ENCODE measurements at places on chromosomes 13 and 19.

GRCh38 chr19:8610041-8610935 is at the start of gene ADAMTS10:
Gene ADAMTS10 (minus strand): TSS chr19:8610715. CDS start chr19:8605710, 5,005 bp downstream.
- H3K36me3 ChIP-seq: peaks cover 3% of the 10 kb centered on the region
- H3K27ac ChIP-seq: peak within 1 kb of the TSS; percentile 90
- no peak for DNase-seq
- peak within 1 kb of the TSS; percentile 90 for H3K4me3 ChIP-seq

GRCh38 chr19:19262190-19263057 is 10.7 kb downstream of the TM6SF2 start:
- H3K27me3 ChIP-seq: peaks cover 22% of the 10 kb centered on the region
- H3K4me3 ChIP-seq: peak overlapping the region; percentile 54
- H3K4me1 ChIP-seq: peaks cover 8% of the 10 kb centered on the region
- DNase-seq: no peak
- no peak overlapping the region for H3K27ac ChIP-seq
- H3K36me3 ChIP-seq: no peaks in the 10 kb centered on the region

DNA sequence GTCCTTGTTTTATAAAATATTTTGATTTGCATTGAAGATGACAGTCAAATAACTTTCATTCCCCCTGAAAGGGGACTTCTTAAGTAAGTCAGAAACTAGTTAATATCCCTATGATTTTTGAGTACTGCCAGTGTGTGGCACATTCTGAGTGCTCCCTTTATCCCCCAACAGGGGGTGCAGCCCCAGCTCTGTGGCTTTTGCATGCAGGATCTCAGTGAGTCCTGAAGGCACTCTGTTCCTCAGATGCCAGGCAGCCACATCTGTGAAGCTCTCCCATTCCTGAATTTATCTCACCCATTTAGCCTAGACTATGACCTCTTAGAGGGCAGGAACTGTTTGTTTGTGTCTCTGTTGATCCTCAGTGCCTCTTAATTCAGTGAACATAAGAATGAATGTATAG is 123.1 kb downstream of the CDK8 start:
- DNase-seq: no peak
- no peaks in the 10 kb centered on the region for H3K4me1 ChIP-seq
- H3K36me3 ChIP-seq: peaks cover 4% of the 10 kb centered on the region
- no peaks in the 10 kb centered on the region for H3K27me3 ChIP-seq

- H3K27me3 ChIP-seq: peaks cover 2% of the 10 kb centered on the region
- H3K36me3 ChIP-seq: no peaks in the 10 kb centered on the region
- no peaks in the 10 kb centered on the region for H3K4me1 ChIP-seq
- no peak overlapping the region for H3K27ac ChIP-seq
- no peak overlapping the region for H3K4me3 ChIP-seq
Observed at GRCh38 chr19:32313569-32314265, 31.7 kb upstream of the ZNF507 start.

- DNase-seq: no peak
- no peak overlapping the region for H3K4me3 ChIP-seq
- no peaks in the 10 kb centered on the region for H3K36me3 ChIP-seq
- H3K4me1 ChIP-seq: no peaks in the 10 kb centered on the region
- no peaks in the 10 kb centered on the region for H3K27me3 ChIP-seq
Observed at GRCh38 chr19:32196690-32197420, 148.6 kb upstream of the ZNF507 start.

GRCh38 chr19:55015126-55015525 is 22.9 kb downstream of the GP6 start:
- H3K4me3 ChIP-seq: no peak overlapping the region
- H3K27me3 ChIP-seq: no peaks in the 10 kb centered on the region
- no peak overlapping the region for H3K27ac ChIP-seq
- peaks cover 13% of the 10 kb centered on the region for H3K4me1 ChIP-seq
- DNase-seq: no peak

- no peak for DNase-seq
- H3K4me3 ChIP-seq: no peak overlapping the region
- no peak overlapping the region for H3K27ac ChIP-seq
- H3K27me3 ChIP-seq: no peaks in the 10 kb centered on the region
- no peaks in the 10 kb centered on the region for H3K36me3 ChIP-seq
Observed at GRCh38 chr13:41137241-41137640, 4.6 kb upstream of the KBTBD6 start.

DNA sequence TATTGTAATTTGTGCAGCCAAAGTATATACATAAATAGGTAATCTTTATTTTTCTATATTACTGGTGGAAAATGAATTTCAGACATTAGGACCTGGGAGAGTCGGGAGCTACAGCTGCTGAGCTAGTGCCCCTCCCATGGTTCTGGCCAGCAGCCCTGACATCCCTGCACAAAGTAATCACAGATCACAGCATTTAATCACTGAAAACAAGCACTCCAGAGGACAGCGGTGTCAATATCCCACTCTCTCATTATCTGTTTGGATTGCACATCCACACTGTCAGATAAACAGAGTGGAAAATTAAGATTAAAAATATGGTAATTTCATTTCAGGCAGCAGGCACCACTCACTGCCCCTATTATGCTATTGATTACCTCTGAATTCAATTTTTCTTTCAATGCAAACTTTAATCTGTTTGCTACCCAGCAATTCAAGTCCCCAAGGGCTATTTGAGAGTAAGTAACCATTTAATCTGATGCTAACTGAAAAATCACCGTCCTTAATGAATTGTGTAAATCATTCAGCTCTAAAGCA is 254.1 kb upstream of the SOX21 start:
- no peak overlapping the region for H3K4me3 ChIP-seq
- H3K27me3 ChIP-seq: peaks cover 69% of the 10 kb centered on the region
- no peaks in the 10 kb centered on the region for H3K36me3 ChIP-seq
- no peak for DNase-seq
- peaks cover 6% of the 10 kb centered on the region for H3K4me1 ChIP-seq

DNA sequence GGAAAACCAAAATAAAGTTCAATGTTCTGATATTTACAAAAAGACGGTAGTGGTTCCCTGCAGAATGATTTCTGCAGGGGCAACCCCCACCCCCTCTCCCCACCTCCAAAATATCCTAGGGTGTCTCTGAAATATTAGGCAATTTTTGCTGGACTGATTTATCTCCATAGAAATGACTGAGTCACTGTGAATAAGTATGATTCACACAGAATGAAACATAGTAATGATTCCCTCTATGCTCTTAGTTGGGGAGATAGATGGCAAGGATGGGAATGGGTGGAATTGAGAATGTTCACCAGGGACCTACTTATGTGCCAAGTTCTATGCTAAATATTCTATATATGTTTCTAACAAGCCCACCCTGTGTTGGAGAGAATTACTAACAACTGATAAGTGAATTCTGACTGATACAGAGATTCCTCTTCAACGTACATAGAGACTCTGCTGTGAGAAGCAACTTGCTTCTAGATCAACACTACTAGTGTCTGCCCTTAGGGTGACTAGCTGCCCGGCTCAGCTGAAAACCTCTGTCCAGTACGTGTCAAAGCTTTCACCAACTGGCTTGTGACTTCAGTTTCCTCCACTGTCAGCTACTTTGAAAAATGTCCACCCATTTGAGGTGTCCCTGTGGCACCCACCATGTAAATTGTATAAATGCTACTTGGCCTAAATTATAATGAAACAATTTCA is 38.4 kb upstream of the RAP2A start:
- peaks cover 15% of the 10 kb centered on the region for H3K4me1 ChIP-seq
- H3K36me3 ChIP-seq: peaks cover 4% of the 10 kb centered on the region
- H3K27me3 ChIP-seq: no peaks in the 10 kb centered on the region
- H3K27ac ChIP-seq: no peak overlapping the region

DNA sequence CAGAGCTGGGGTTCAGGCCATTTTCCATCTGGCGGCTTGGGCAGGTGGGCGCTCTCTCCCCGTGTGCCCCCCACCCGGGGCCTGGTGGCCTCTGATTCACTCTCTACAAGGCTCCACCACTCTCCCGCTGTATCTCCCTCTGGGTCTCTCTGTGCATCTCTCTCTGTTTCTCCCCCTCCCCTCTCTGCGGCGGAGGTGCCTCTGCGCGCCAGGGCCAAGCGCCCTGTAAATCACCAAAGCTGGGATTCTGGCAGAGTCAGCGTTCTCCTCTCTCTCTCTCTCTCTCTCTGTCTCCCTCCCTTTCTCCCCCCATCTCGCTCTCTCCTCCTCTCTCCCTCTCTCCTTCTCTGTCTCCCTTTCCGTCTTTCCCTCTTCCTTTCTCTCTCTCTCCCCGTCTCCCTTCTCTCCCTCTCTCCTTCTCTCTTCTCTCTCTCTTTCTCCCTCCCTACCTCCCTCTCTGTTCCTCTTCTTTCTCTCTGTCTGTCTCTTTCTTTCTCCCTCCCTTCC is 3.9 kb downstream of the NFIC start:
- no peaks in the 10 kb centered on the region for H3K27me3 ChIP-seq
- peak overlapping the region; percentile 77 for H3K27ac ChIP-seq
- H3K4me3 ChIP-seq: peak overlapping the region; percentile 72
- H3K36me3 ChIP-seq: peaks cover 4% of the 10 kb centered on the region

DNA sequence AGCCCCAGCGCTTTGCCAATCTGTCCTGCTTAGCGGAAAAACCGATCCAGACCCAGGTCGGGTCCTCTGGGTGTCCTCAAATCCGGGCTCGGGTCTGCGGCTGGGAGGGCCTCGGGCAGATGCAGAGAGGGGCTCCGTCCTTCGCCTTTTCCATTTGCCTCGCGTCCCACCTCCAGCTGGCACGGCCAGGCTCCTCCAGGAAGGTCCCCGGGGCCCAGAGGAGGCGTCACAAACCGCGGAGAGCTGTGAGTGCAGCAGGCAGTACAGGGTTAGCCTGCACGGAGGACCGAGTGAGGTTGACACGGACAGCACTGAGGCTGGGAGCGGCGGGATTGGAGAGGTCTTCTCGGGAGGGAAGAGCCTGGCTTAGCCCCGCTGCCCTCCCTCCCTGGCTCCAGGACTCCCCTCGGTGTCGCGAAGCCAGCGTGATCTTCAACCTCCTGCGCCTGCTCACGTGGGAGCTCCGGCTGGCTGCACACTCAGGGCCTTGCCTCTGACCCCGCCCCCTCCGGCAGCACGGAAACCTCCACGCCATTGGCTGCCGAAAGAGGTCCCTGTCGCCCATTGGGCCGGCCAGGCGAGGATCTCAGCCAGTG is 2.8 kb upstream of the IFNL2 start:
- H3K4me3 ChIP-seq: no peak overlapping the region
- no peaks in the 10 kb centered on the region for H3K4me1 ChIP-seq
- DNase-seq: no peak

DNA sequence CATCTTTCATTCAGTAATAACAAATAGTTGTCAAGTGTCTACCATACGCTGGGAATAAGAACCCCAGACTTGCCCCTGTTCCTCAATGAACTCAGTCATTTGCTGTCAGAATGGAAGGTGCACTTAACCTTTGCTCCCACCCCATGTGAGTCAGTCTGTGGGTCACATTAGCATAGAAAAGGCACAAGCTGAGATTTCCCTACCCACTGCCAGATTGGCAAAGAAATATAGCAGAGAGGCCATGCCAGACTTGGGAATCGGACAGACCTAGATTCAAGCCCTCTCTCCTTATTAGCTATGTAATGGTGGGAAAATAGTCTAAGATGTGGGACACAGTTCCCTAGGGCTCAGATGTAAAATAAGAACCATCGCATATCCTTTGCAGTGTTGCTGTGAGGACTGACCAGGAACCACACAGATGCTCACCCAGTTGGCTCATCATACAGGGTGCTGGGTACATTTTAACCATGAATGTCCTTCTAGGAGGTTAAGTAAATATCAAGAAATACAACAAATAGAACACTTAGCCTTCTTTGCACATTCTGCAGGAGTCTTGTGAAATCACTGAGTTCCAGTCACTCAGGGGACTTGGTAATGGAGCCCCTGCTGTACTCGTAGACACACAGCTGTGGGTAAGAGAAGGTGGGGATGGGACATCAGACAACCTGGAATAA is 218.2 kb downstream of the FGF14 start:
- no peak overlapping the region for H3K4me3 ChIP-seq

- H3K27ac ChIP-seq: no peak overlapping the region
- H3K4me3 ChIP-seq: no peak overlapping the region
- peaks cover 7% of the 10 kb centered on the region for H3K4me1 ChIP-seq
- no peak for DNase-seq
- no peaks in the 10 kb centered on the region for H3K36me3 ChIP-seq
Observed at GRCh38 chr13:72537395-72537780, 190.0 kb downstream of the MZT1 start.

GRCh38 chr13:109999659-110000533 is 213.5 kb upstream of the IRS2 start:
- no peaks in the 10 kb centered on the region for H3K36me3 ChIP-seq
- DNase-seq: no peak

DNA sequence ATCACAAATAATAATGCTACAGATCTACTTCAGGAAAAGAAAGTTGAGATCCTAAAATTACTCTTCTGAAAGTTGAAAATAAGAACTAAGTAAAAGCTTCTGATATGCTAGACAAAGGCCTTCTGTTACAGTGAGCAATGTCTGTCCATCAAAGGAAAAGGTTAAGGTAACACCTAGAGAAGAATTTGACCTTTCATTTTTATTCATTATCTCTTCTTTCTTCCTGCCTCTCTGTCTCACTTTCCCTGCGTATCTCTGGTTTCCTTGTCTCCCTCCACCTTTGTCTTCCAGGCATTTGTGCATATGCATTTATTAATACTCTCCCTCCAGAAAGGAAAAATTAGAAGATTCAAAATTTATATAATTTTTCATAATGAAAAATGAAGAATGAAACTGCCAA is 49.0 kb downstream of the ZAR1L start:
- peaks cover 29% of the 10 kb centered on the region for H3K36me3 ChIP-seq
- no peak overlapping the region for H3K4me3 ChIP-seq
- H3K27me3 ChIP-seq: no peaks in the 10 kb centered on the region
- DNase-seq: no peak
- peaks cover 26% of the 10 kb centered on the region for H3K4me1 ChIP-seq

- no peak overlapping the region for H3K4me3 ChIP-seq
- DNase-seq: no peak
- peaks cover 9% of the 10 kb centered on the region for H3K4me1 ChIP-seq
- no peak overlapping the region for H3K27ac ChIP-seq
- no peaks in the 10 kb centered on the region for H3K27me3 ChIP-seq
- no peaks in the 10 kb centered on the region for H3K36me3 ChIP-seq
Observed at GRCh38 chr13:44790289-44790688, 199.0 kb downstream of the NUFIP1 start.

- H3K4me1 ChIP-seq: peaks cover 11% of the 10 kb centered on the region
- no peak for DNase-seq
- H3K27me3 ChIP-seq: no peaks in the 10 kb centered on the region
- no peak overlapping the region for H3K4me3 ChIP-seq
- H3K27ac ChIP-seq: peak overlapping the region; percentile 22
- no peaks in the 10 kb centered on the region for H3K36me3 ChIP-seq
Observed at GRCh38 chr13:48741377-48741776, 87.6 kb downstream of the CYSLTR2 start.

DNA sequence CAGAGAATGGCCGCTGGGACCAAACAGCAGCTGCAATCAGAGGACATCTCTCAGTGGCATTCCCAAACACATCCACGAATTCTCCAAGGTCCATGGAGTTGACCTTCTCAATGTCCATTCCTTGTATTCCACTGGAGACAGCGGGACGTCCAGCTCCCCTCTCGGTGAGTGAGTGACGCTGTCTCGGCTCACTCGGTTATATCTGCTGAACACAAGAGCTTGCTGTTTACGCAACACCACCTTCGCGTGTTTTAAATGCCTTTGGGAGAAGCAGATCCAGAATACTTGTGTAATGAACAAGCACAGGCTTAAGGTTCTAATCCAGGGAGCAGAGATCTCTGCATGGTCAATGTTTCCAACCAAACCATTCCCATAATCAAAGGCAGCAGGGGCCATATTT is at the start of gene URAD:
TSS of gene URAD (minus strand) at position 174 of the 400 bp plus-strand sequence. CDS start at position 118, 56 bp downstream.
- H3K27ac ChIP-seq: no peak within 1 kb of the TSS
- H3K4me3 ChIP-seq: no peak within 1 kb of the TSS
- no peak for DNase-seq
- H3K4me1 ChIP-seq: no peaks in the 10 kb centered on the region
- peaks cover 57% of the 10 kb centered on the region for H3K27me3 ChIP-seq
